Stomach (tissue), 19 donors: ENCODE measurements at places on chromosomes 1 and 21. TPM values are rescaled to one million over a fixed set of nuclear protein-coding genes. Genes with fewer than 3 reads are reported as not detected.

Gene B4GALT3
- 25.8 TPM for total RNA-seq

Gene TMEM59
- 322 TPM for total RNA-seq

Gene AIRE
- total RNA-seq, result not detected

Gene KCNE1
- 6.4 TPM for total RNA-seq

Gene KRTAP19-1
- total RNA-seq, result not detected

- DNase-seq, result no peak
Observed at GRCh38 chr21:29639366-29640079, 300.3 kb downstream of the GRIK1 start.

- no peak for DNase-seq
Observed at GRCh38 chr1:116943438-116943837, 33.7 kb downstream of the PTGFRN start.

- peak; percentile 74 for DNase-seq
Observed at GRCh38 chr21:41817228-41817627, 50.4 kb upstream of the RIPK4 start.

- DNase-seq, result no peak
Observed at GRCh38 chr1:33295023-33295422, 25.9 kb downstream of the A3GALT2 start.

GRCh38 chr1:237492359-237492758 is 398.4 kb downstream of the ZP4 start:
- no peak for DNase-seq
